Spleen (tissue), 13 donors: ENCODE measurements at places on chromosomes 12 and 14. TPM values are rescaled to one million over a fixed set of nuclear protein-coding genes. Genes with fewer than 3 reads are reported as not detected.

GRCh38 chr14:66974397-66975025, 214.7 kb upstream of the GARIN2 start:
- DNase-seq = no peak

- DNase-seq = no peak
Measured at GRCh38 chr14:58243790-58244555, 670 bp upstream of the PSMA3 start.

- no peak for DNase-seq
Measured at GRCh38 chr12:32586390-32586789, 92.7 kb upstream of the DNM1L start.

DNA sequence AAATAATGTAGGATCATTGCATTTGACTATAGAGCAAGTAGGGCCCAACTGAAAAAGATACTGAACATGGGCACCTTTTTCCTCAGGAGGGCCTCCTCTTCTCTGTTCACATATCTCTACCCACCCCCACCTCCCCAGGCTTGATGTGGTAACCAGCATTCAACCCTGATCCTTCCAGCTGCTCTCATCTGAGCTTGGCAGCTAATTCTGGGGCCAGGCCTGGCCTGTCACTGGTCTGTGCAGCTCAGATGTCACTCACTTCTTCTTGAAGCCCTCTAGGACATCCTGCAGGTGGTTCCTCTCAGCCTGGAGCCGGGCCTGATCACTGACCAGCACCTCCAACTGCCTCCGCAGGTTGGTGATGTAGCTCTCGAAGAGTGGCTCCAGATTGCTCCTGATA, 2.1 kb downstream of the KRT84 start:
- peak; percentile 48 for DNase-seq

DNA sequence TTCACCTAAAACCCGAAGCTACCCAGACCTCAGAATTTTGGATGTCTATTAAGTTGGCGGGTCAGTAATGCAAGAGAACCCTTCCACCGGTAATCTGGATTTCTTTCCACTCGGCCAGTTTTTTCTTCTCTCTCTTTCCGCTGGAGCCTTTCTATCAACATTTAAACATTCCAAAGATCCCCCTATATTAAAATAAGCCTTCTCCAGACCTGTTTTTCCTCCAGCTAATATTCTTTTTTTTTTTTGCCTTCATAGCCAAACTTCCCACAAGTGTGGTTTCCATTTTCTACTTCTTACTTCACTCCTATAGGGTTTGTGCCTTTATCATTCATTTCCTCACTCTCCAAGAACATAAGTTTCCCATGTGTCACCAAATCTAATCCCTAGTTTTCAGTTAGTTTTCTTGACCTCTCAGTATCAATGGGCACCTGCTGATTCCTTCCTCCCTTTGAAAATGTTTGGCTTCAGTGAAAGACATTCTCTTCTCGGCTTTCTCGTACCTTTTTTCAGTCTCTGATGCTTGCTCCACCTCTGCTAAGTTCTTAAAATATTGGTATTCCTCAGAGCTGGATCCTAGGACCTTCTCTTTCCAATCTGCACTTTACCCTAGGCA, 583 bp upstream of the SDR39U1 start:
- DNase-seq = no peak

- peak; percentile 41 for DNase-seq
Measured at GRCh38 chr14:103916636-103917262, 11.5 kb upstream of the TDRD9 start.

Gene TNFRSF1A
- total RNA-seq = 255 TPM

Gene FAM186B
- not detected for total RNA-seq

Gene LGALS3
- total RNA-seq = 39.4 TPM
